ENCODE measurements at places on chromosomes 11 and 22.

GRCh38 chr11:118167253-118167652, 9.2 kb downstream of the SCN2B start:
- DNase-seq, result no peak

DNA sequence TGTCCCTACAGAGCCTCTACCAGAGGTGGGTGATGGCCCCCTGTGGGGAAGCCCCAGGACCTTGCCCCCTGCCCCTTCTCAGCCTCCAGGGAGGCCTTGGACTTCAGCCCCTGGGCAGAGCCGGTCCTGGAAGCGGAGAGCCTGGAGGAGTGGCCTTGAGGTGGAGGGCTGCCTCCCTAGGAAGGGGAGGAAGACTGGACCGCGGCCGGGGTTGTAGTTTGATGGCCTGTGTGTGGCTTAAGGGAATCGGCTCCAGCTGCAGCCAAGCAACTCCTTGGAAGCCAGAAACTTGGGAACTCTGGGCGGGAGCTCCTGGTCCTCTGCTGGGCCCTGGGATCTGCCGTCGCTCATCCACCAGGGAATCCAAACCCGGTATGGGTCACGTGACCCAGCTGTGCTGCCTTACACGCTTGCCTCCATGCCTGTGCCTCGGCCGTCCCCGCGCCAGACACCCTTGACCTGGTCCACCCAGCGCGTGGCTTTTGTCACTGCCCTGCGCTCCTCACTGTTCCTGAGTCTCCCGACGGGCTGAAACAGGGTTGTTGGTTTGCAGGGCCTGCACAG, 23.5 kb upstream of the ARHGAP8 start:
- DNase-seq, result no peak

DNA sequence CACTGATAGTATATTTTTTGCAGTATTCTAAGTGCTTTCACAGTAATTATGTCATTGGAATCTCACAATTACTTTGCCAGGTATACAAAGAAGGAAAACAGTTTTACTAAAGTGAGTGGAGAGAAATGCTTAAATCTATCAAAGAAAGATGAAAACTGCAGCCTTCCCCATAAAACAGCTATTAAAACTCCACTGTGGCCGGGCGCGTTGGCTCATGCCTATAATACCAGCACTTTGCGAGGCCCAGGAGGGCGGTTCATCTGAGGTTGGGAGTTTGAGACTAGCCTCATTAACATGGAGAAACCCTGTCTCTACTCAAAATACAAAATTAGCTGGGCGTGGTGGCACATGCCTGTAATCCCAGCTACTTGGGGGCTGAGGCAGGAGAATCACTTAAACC, 19.1 kb downstream of the OR51E1 start:
- DNase-seq, result no peak

DNA sequence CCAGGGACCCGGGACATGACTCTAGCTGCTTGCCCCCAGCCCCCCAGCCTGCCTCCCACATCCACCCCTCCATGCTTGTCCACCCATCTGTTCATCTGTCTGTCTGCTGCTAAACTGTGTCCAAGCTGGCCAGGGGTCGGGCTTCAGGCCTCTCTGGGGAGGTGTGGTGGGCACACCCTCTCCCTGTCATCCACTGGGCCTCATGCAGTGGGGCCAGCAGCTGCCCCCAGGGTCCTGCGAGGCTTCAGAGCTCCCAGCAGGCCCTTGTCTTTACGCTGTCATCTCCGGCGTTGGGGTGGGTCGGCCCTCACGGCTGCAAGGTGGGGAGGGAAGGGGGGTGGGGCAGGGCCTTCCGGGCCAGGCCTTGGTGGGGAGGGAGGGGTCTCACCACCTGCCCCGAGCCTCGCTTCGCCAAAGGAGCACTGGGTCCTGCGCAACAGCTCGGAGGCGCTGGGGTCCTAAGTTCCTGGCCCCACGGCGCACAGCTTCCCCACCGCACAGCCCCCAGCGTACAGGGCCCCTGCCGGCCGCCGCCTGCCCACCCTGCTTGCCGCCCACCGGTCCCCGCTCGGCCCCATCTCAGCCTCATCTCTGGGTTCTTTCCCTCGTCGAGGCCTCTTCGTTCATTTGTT, 26.7 kb downstream of the MOB2 start:
- no peak for DNase-seq

GRCh38 chr22:31199187-31199586, 12.9 kb upstream of the LIMK2 start:
- DNase-seq, result no peak

DNA sequence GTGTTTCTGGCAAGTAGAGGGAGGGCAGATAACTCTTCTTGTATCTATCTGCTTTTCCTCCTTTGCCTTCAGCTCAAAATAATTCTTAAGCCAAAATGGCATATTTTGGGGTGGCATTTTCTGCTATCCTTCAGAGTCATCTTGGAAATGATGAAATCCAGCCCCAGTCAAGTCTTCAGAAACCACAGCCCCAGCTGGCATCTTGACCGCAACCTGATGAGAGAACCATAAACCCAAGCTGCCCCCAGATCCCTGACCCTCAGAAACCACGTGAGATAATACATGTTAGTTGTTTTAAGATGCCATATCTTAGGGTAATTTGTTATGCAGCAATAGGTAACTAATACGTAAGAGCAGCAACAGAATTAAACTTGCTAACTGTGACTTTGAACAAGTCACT, 15.1 kb upstream of the PAMR1 start:
- DNase-seq, result no peak

DNA sequence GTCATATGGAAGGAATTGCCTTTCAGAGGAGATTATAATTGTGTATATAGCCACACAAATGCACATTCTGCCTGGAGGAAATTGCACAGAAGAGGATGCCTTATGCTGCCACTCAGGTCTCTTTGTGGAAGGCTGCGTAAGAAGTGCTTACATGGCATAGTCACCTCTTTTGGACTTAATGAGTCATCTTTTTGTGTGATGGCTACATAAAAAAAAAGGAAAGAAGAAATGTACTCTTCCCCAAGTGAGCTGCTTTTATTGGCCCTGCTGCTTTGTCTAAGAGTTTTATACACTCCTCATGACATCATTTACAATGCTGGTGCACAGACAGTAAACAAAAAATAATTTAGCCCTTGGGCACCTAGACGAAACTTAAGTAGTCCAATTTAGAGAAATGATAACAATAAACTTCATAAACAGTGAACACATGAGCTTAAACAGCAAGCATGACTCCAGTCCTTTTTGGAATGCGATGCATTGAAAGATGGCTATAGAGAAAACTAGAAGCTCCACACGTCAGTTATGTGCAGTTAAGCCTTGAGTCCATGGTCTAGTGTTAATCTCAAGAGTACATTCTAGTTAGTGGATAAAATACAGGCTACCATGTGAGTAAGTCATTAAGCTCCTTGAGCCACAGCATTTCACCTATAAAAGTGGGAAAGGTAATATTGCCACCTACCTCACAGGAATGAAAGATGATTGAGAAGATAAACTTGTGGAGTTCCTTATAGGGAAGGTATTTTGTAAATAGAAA, 12.0 kb downstream of the CSTPP1 start:
- peak; percentile 24 for DNase-seq

- no peak for DNase-seq
Observed at GRCh38 chr11:76267556-76267955, 61.3 kb upstream of the WNT11 start.

DNA sequence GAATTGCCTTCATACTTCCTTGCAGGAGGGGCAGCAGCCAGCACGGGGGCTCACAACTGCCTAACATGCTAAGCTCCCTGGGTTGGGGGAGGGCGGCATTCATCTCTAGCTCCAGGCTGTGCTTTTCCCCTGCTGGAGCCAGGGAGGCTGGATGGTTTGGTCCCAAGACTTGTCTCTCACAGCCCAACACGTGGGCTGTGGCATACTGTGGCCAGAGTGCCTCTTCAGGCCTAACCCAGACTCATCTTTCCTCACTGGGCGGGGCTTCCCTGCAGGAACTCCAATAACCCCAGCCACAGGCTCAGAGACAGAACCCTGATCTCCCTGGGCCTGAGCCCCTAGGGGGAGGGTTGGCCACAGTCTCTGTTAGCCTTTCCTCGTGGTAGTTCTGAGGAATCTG, 121.9 kb upstream of the PLET1 start:
- DNase-seq, result no peak

DNA sequence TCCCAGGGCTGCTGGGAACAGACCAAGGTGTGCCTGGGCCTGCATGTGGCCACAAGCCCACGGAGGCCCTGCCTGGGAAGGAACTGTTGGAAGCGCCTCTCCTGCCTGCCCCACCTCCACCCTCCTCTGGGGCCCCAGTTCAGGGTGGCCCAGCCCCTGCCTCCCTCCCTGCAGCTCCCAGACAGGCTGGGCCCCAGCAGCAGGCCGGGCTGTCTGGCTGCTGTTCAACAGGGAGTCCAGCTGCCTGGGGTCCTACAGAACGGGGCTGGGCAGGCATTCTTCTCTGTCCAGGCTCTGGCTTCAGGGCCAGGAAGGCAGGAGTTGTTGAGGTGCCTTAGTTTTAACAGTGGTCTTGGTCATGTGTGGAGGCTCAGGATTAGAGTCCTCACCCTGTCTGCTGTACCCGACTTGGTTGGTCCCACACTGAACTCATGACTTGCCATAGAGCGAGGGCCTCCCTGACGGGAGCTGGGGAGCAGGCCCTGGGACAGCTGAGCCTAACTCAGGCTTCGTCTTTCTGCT, 11.8 kb downstream of the PRDM11 start:
- DNase-seq, result no peak

GRCh38 chr22:47586038-47586437, 823.6 kb downstream of the TBC1D22A start:
- no peak for DNase-seq

- no peak for DNase-seq
Observed at GRCh38 chr22:23695571-23696325, 4.9 kb downstream of the RGL4 start.

DNA sequence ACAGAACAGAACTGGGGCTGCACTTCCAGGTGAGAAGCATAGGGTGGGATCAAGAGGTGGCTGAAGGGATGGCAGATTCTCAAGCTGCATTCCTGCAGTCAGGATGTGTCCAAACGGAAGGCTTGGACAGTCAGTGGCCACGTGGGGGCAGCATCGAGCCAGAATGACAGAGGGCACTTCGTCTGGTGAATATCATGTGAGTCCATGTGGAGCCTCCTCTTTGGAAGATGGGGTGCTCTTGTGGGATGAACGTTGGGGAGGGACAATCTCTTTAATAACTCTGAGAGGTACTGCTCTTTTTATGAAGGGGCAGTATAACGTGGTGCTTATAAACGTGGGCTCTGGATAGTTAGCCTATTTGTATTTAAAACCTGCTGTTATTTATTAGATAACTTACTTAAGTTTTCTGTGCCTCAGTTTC, 154.9 kb upstream of the NAV2 start:
- DNase-seq, result peak; percentile 44

DNA sequence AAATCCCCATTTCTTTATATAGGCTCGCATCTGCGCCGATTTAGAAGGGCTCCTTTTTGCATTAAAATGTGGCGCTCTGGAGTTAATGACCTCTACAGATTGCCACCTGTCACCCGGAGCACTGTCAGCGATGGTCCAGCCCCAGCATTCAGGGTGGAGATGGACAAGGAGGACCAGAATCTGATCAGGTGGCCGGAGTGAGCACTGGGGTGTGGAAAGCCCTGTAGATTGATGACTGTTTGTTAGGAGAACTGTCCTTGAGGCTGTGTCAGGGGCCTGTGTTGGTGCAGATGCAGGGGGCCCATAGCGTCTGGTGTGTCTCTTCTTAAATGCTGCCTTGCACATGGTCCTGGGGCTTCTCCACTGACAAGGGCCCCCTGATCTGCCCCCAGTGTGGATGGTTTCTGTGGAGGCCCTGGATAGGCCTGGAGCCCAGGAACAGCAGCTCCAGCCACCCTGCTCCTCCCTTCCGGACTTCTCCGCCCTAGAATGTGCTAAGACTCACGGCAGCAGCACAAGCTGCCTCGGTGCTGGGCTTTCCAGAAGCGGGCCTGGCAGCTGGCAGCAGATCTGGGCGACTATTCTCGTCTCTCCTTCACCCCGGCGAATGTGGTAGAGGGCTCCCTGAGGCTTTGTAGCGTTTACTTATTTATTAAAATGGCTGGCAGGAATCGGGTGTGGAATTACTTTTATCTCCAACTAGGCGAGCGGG, 1333.3 kb downstream of the BRD1 start:
- no peak for DNase-seq

GRCh38 chr11:8408151-8408941, 144.7 kb upstream of the LMO1 start:
- no peak for DNase-seq

- no peak for DNase-seq
Observed at GRCh38 chr22:17694752-17695151, 56.2 kb downstream of the BCL2L13 start.

DNA sequence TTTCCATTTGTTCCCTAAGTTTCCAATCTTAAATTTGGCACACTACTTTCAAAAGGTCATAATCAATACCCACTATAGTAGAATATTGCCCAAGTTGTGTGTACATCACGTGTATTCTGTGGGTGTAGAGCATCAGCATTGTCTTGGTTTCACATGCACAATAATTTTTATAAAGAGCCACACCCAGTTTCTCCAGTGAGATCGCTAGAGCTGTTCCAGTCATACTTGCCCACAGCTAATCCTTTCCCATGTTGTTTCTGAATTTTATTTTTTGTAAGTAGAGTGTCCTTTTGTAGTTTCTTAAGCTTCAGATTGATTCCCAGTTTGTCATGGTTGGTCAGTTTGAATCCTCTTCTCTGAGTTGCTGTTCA, 13.7 kb downstream of the FAM118B start:
- no peak for DNase-seq

- DNase-seq, result no peak
Observed at GRCh38 chr11:18785411-18785810, 6.2 kb downstream of the PTPN5 start.

Data from RCC 7860 (cell line).